ENCODE measurements at places on chromosomes 3 and 15. TPM values are rescaled to one million over a fixed set of nuclear protein-coding genes. Genes with fewer than 3 reads are reported as not detected.

Gene LHFPL4
- not detected for total RNA-seq

Gene ZBTB11
- 28.2 TPM for total RNA-seq

Gene SLC9C1
- 0.09 TPM for total RNA-seq

Gene CPNE9
- total RNA-seq: not detected

Gene PXK
- total RNA-seq: 8.8 TPM

Gene GRK7
- under 0.01 TPM for total RNA-seq

Gene COL6A5
- total RNA-seq: not detected

Gene RARB
- 51.6 TPM for total RNA-seq

Gene ITIH4
- 0.38 TPM for total RNA-seq

Gene EPHB1
- 0.81 TPM for total RNA-seq

Gene SCN5A
- total RNA-seq: 3.7 TPM

Gene CCDC39
- total RNA-seq: not detected

Gene ANKRD34C
- not detected for total RNA-seq

Gene GPR149
- total RNA-seq: not detected

Gene CACNA2D3
- total RNA-seq: not detected

Gene POPDC2
- total RNA-seq: 0.09 TPM

Gene ECE2
- not detected for total RNA-seq

Gene GUCA1C
- not detected for total RNA-seq

Gene SCN11A
- 0.09 TPM for total RNA-seq

Gene HTR3E
- total RNA-seq: not detected

Gene LRRIQ4
- not detected for total RNA-seq

Gene KCNMB2
- not detected for total RNA-seq

Gene GRIP2
- not detected for total RNA-seq

Gene GOLGA8N
- 3.2 TPM for total RNA-seq

Gene OR5K3
- total RNA-seq: not detected

Gene NBEAL2
- 32.5 TPM for total RNA-seq

Gene XCR1
- not detected for total RNA-seq

Gene IL16
- 0.19 TPM for total RNA-seq

Gene NLGN1
- total RNA-seq: 32.2 TPM

Gene PEX5L
- total RNA-seq: not detected

Gene MOBP
- total RNA-seq: 0.09 TPM

Gene OR5K2
- total RNA-seq: not detected

Gene TMCO5A
- total RNA-seq: not detected

Gene KLHL6
- total RNA-seq: 5.9 TPM

Gene ADCY5
- not detected for total RNA-seq

Gene SLC15A2
- total RNA-seq: 0.75 TPM

Gene CFAP20DC
- total RNA-seq: 1.0 TPM

Gene NUP210
- total RNA-seq: 0.28 TPM

Gene BUB1B
- total RNA-seq: 10.1 TPM

Gene ENTPD3
- total RNA-seq: not detected

Gene DHX36
- total RNA-seq: 35.1 TPM

Gene CAMKV
- total RNA-seq: 0.18 TPM

Gene C2CD4A
- total RNA-seq: 1.5 TPM
